Bronchus fibroblast of lung (primary cell): ENCODE measurements at places on chromosomes 1 and 21. TPM values are rescaled to one million over a fixed set of nuclear protein-coding genes. Genes with fewer than 3 reads are reported as not detected.

The GPR61 gene
- not detected in 2 replicates for total RNA-seq

The NBPF20 gene
- total RNA-seq, result 0.74 and 1.2 TPM in 2 replicates

The OMA1 gene
- total RNA-seq, result 10.1 and 25.7 TPM in 2 replicates

The TTC22 gene
- not detected in 2 replicates for total RNA-seq

The CYP4B1 gene
- total RNA-seq, result not detected in 2 replicates

The WNT3A gene
- total RNA-seq, result not detected in 2 replicates

The SH3BGR gene
- 1.3 and 2.5 TPM in 2 replicates for total RNA-seq

The TSPEAR gene
- total RNA-seq, result not detected in 2 replicates
